Kidney epithelial cell (primary cell): ENCODE measurements at places on chromosomes 2 and 18. TPM values are rescaled to one million over a fixed set of nuclear protein-coding genes. Genes with fewer than 3 reads are reported as not detected.

Gene PLA2R1
- total RNA-seq: 2.9 and 3.6 TPM in 2 replicates

Gene CROCC2
- total RNA-seq: not detected in 2 replicates

GRCh38 chr18:78144669-78145068 is 834.9 kb upstream of the SALL3 start:
- DNase-seq: no peak

- peak; percentile 74 for DNase-seq
These were observed 15.5 kb upstream of the SIX2 start for GRCh38 chr2:45024600-45025291.

Gene GPR39
- total RNA-seq: 5.9 and 13.8 TPM in 2 replicates

- DNase-seq: no peak
These were observed 114.1 kb downstream of the ZNF516 start for GRCh38 chr18:76380791-76381405.
